Right ventricle myocardium inferior (tissue), 1 donor: ENCODE measurements at places on chromosomes 5 and 9. TPM values are rescaled to one million over a fixed set of nuclear protein-coding genes. Genes with fewer than 3 reads are reported as not detected.

DNA sequence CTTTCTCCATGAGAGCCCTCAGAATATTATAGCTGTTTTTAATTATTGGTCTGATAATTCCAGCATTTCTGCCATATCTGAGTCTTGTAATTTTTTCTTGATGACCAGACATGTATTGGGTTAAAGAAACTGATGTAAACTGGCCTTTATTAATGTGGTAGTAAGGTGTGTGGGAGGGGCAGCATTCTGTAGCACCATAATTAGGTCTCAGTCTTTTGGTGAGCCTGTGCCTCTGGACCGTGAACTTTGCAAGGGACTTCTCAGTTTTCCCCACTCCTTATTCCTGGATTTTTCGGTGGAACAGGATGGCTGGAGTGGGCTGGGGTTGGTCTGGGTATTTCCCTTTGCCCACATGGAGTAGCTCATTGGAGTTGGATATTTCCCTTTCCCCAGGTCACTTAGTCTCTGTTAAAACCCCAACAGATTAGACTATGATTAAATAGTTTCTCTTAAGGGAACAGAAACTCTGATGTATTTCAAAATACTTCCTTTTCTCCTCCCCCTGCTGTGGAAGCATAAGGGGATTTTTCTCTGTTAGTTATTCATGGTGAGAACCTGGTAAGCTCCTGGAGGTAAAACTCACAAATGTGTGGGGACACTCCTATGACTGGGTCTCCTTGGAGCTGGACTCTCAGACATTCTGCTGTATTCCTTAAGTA, 52.4 kb downstream of the FSD1L start:
- no peak for DNase-seq

PGM5 gene
- total RNA-seq = 151 TPM

DMRT3 gene
- total RNA-seq = not detected

GRM6 gene
- not detected for total RNA-seq

TAF1L gene
- not detected for total RNA-seq

APBA1 gene
- 2.8 TPM for total RNA-seq

DNA sequence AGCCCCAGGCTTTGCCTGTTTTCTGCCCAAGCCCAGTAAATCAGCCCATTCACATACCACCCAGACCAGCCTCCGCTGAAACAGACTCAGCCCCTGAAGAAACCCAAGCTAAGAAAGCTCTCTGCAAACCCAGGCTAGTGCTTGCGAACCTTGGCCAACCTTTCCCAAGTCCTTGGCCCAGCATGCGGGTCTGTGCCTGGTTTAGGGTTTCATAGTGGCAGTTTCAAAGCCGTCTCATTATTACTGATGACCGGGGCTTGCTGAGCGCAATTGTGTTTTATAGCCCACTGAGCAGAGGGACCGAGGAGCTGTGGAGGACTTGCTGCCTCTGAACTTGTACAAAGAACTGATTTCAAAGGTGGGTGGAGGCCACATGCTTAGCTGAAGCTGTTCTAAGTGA, 584.3 kb downstream of the BNC2 start:
- no peak for DNase-seq

CARTPT gene
- not detected for total RNA-seq

DNA sequence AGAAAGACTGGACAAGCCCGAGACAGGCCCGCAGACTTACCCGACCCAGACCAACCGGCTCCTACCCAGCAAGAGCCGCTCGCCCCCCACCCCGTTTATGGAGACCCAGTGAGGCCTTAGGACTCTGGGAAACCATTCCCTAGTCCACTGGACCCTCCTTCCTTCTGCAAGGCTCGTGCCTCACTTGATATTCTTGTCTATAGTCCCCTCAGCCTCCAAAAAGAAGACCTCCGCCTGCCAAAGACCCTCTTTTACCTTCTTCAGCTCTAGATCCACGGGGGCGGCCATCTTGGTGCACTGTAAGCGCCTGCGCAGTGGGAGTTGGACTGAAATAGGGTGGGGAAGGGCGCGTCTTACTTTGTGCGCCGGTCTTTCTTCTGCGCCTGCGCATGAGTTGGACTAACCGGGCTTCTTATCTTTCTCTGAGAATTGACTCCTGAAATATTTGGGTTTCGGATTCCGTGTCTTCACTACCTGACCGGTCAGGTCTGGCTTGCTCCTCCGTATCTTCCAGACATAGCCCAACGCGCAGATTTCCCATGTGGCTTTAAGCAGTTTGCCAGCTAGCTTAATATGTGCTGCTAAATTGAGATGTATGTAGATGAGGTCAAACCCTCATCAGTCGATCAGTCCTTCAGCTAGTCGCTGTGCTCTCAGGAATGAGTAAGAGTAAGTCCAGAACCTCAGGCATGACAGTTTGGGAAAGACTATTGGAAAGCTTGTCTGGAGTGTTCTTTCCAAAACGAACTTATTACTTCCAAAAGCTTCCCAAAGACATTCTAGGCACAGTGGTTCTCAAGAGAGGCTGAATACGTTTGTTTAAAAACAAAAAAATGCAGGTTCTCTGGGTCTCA, at the start of gene PFDN1:
TSS of gene PFDN1 (minus strand) at position 316 of the 854 bp plus-strand sequence. CDS start at position 288, 28 bp downstream.
- DNase-seq = peak; percentile 97

DNA sequence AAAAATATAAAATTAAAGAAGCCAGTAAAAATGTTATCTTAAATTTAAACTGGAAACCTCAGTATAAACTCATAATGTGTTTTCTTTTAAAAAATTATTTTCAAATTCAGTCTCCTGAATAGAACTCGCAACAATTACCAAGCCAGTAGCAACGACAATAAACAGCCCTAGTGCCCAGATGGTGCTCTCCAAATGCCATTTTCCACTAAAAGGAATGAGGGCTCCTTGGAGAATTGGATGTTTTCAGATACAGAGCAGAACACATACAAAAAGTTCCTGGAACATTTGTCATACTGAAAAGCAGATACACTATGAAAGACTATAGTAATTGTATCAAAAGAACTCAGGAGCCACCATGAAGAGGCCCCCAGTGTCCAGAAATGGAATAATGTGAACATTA, 97.4 kb downstream of the TMC1 start:
- no peak for DNase-seq

GRCh38 chr9:75889977-75890471, 449 bp upstream of the PCSK5 start:
- DNase-seq = no peak

DNA sequence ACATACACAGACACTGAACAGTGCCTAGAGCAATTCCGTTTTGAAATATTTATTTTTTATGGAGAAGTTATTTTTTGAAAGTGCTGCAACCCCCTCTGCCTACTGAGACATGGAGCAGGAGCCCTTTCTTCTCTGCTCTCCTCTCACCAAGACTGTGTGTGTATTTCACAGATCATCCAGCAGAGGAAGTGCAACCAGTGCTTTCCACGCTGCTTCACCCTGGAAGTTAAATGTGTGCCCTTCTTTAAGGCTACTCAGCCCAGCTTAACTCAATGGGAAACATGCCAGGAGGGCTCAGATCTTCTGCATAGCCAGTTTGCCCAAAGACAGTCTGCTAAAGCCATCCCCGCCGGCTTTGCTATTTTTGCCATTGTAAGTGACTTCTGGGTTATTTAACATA, 606.3 kb downstream of the TLE1 start:
- no peak for DNase-seq

DNA sequence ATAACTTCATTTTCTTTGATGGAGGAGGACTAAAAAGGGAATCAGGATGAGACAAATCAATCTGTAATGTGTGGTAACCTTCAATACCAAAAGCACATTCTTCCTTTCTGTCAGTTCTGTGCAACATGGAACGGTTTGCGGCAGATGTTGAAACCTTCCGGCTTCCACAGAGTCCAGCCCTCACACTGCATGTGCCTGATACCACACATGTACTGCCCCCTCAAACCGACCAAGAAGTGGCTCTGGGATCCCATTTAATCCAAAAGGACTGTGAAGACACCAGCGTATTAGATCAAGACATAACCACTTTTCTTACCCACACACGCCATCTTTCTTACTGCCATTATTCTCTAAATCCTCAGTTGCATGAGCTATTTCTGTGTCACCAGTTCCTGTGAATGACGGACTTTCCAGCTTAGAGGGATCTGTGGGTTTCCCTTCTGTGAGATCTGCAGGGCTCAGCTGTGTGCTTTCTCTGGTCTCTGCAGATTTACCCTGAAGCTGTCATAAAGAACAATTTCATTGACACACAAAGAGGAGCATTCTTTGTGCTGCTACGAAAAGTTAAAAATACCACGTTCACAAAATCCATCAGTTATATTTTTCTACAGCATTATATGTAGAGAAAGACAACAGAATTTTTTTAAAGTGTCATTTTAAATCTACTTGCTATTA, 25.8 kb downstream of the NSUN2 start:
- DNase-seq = no peak

PTGES gene
- 4.8 TPM for total RNA-seq

DNA sequence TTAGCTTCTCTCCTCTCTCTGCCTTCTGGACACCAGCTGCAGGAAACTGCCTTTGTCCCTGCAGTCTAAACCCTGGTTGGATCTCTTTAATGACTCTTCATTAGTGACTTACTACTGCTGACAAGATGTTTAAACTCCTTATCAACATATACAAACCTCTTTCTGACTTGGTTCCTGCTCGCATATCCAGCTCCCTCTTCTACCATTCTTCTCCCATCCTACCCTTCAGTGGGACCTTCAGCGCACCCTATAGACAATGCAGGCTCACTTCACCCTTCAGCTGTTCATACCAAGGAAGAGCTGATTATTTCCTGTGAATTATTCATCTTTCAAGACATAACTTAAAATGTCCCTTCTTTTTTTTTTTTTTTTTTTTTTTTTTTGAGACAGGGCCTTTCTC, 436.5 kb downstream of the KIAA0825 start:
- no peak for DNase-seq

SHOC1 gene
- total RNA-seq = not detected

JAKMIP2 gene
- total RNA-seq = 0.16 TPM

DNA sequence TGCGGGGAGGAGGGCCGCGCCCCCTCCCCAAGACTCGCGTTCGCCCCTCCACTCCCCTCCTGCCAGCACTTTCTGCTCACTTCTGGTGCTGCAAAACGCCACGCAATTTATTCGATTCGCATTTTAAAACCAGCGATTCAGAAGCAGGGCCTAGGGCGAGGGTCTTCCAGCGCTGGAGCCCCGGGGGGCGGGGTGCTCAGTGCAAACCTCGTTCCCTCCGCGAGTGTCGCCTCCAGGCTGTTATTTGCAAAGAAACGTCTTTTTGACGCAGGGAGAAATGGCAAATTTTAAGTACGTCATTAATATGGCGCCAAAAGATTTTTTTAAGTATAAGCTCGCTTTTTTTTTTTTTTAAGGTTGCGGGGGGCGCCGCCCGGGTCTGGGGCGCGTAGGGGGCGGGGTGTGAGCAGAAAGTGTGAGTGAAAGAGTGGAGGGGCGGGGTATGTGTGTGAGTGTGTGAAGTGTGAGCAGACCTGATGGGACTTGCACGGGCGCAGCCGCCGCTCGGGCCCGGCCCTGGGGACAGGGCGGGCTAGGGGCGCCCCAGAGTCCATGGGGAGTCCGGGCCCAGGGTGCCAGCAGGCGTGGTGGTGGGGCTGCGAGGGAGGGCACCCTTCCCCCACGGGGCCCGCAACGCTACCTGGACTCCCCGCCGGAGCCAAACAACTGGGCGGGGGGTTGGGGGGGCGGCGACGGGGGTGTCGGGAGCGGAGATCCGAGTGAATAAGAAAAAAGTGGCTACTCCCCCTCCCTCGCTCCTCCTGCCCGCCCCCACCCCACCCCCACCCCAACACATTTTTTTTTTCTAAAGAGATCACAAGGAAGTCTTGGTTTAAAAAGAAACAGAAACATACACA, at the start of gene JADE2:
TSS of gene JADE2 (plus strand) at position 845 of the 857 bp plus-strand sequence. CDS start 10,188 bp downstream, outside the sequence.
- DNase-seq = peak; percentile 87

GRCh38 chr9:69326261-69326660, 1.2 kb downstream of the ENTREP1 start:
- no peak for DNase-seq

DROSHA gene
- total RNA-seq = 30.3 TPM

GRCh38 chr5:83553000-83553486, 81.5 kb downstream of the VCAN start:
- peak; percentile 77 for DNase-seq

- DNase-seq = no peak
Measured at GRCh38 chr9:136366826-136367225, 3.3 kb upstream of the DNLZ start.

GRCh38 chr9:89037346-89037745, 46.1 kb downstream of the S1PR3 start:
- DNase-seq = no peak

DNA sequence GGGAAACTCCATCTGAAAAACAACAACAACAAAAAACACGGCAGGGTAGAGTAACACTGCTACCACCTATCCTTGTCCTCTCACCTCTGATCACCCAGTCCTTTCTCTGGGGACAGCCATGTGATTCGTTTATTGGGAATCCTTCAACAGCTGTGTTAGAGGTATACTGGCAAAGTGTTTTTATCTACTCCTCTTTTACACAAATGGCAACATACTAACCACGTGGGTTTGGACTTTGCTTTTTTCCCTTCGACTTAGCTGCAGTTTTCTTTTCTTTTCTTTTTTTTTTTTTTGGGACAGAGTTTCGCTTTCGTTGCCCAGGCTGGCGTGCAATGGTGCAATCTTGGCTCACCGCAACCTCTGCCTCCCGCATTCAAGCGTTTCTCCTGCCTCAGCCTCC, 11.2 kb upstream of the SET start:
- no peak for DNase-seq

DNA sequence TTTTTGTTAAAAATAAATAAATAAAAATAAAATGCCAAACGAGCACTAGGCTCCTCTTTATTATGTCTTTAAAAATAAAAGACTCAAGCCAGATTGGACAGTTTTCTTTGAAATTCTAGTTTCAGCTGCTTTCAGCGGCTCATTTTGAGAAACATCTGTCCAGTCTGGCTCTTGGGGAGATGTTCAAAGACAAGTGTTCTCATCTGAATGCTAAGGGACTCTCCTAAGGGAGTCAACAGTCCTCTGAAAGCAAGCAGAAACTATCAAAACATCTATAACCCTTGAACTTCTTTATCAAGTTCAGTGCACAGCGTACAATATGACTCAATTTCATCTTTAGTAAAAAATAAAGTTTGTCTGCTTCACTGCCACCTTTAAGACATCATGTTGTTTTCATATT, 886.2 kb upstream of the DMAC1 start:
- no peak for DNase-seq

- no peak for DNase-seq
Measured at GRCh38 chr9:112939418-112939817, 48.7 kb upstream of the SLC46A2 start.

DNA sequence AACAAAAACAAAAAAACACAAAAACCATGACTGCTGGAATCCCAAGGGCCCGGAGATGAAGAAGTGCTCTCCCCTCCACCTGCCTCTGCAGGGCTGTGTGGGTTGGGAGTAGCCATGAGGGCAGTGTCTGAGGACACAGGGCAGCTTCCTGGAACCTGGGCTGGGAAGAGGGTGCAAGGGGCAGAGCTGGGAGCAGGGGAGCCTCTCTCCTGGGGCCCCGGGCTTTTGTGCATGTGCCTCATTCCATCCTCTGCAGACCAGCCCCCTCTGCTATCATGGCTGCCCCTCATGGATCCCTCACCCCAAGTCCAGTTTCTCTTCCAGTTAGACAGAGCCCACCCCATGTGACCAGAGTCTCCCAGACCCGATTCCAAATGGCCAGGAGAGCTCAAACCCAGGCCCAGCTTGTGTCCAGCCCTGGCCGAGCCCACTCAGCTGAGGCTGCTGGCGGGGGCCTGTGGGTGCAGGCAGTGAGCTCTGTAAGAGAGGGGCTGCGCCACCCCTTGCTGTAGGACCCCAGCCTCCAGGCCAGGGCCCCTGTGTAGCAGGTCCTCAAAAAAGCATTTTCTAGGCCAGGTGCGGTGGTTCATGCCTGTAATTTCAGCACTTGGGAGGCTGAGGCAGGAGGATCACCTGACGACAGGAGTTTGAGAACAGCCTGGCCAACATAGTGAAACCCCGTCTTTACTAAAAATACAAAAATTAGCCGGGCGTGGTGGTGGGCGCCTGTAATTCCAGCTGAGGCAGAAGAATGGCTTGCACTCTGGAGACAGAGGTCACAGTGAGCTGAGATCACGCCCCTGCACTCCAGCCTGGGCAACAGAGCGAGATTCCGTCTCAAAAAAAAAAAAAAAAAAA, 44.5 kb downstream of the PLPP7 start:
- DNase-seq = peak; percentile 33
